ENCODE measurements at places on chromosomes 2 and 18.

DNA sequence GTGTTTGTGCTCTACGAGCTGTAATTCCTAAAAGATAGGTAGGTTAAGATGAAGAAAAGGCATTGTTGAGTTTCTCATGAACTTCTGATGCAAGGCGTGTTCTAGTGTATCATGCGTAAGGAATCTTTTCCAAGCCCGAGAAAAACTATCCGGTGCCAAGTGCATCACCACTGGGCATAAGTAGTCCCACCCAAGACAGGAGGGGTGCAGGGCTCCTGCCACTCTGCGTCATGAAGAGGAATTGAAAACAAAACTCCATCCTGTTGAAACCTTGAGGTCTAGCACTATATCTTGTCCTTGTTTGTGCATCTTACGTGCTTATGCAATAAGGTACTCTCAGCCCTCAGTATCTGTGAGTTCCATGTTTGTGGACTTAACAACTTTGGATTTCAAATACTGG lies 45.7 kb downstream of the RAB31 start:
- no peak for DNase-seq

- no peak for DNase-seq
Observed at GRCh38 chr18:69658103-69658502, 257.4 kb downstream of the DOK6 start.

DNA sequence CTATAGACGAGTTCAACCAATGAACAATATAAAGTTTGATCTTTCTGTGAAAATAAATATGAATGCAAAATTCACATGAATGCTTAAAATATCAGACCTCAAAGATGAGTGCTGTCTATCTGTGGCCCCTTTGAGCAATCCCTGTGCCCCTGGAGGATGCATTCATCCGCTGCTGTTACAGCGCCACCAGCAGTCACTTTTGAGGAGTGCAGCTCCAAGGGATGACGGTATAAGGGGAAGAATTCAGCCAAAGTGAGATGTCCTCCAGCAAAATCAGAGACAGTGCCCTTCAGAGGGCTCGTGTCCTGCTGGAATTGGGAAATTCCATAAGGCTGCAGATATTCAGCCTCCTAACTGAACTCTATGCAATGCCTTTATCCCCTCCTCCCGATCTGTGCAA lies 12.0 kb upstream of the CHRNA1 start:
- no peak for DNase-seq

DNA sequence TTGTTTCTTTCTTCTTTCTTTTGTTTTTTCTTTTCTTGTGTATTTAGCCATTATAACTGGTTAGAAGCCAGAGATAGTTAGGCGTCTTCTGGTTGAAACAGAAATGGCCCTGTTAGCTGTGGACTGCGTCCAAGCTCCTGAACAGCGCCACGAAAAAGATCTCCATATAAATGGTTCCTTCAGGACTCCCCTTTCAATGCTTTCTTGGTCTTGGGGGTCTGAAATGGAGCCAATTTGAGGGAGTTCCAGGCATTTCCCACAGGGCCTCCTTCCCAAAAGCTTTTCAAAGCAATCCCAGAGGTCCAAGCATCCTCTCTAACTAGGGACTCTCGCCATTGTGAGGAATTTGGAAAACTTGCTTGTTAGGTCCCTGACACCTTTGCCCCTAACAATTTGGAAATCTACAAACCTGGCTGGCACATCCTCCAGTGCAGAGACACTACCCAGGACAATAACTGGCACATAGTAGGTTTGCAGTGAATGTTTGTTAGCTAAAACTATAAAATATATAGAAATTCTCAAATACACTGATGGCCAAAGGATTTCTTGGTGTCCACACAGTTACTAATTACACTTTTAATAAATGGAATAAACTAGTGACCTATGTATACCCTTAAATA lies 80.1 kb downstream of the MYCN start:
- DNase-seq = no peak

DNA sequence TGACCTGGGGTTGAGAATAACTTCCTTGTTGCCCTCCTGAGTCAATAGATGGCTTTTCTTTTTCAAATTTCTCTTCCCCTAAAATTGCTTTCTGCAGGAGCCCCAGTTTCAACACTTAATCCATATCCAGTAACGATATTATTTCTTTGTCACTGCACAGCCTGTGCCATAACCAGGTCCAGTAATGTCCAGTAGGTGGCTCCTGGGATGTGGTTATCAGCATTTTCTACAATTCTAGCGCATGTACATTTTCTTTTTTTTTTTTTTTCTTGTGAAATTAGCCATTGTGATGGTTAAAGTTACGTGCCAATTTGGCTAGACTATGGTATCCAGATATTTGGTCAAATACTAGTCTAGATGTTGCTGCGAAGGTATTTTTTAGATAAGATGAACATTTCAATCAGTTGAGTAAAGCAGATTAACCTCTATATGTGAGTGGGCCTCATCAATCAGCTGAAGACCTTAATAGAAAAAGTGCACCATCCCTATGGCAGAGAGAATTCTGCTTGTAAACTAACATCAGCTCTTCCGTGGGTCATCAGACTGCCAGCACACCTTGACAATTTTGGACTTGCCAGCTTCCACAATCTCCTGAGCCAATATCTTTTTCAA lies 72.9 kb upstream of the SCG2 start:
- no peak for DNase-seq

GRCh38 chr2:31931916-31932315 lies 78.9 kb downstream of the MEMO1 start:
- no peak for DNase-seq
